ENCODE measurements at places on chromosomes 12 and 14.

GRCh38 chr12:122999986-123000420, 19.5 kb downstream of the ARL6IP4 start:
- DNase-seq: no peak

- DNase-seq: no peak
These were observed 136.9 kb downstream of the ITPR2 start for GRCh38 chr12:26696048-26696612.

GRCh38 chr12:117187421-117187820, 2.8 kb downstream of the FBXO21 start:
- DNase-seq: no peak

GRCh38 chr12:103877288-103877687, 36.3 kb upstream of the NT5DC3 start:
- DNase-seq: no peak

DNA sequence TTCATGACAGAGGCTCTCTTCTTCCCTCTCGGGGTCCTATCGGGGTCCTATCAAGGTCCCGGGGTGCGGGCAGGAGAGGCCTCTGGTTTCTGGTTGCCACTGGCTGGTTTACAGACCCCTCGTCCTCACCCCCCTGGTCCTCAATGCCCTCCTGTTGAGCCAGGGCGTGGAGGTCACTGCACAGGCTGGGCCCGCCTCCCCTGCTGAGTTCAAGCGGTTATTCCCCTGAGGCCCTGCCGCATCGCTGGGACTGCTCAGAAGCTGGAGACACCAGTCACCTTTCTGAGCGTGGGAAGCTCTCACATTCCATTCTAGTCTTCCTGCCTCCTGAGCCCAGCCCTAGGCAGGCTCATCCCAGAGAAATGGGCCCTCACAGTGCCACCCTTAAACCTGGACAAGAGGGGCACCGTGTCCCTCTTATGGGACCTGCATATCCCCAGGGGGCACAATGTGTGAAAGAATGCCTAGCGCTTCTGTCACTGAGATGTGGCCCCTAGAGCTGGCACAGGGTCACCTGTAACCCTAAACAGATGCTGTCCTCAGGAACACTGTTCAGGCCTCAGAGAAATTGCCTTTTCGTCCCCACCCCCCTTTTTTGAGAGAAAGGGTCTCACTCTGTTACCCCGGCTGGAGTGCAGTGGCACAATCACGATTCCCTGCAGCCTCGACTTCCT, 177.7 kb upstream of the RGS6 start:
- no peak for DNase-seq

DNA sequence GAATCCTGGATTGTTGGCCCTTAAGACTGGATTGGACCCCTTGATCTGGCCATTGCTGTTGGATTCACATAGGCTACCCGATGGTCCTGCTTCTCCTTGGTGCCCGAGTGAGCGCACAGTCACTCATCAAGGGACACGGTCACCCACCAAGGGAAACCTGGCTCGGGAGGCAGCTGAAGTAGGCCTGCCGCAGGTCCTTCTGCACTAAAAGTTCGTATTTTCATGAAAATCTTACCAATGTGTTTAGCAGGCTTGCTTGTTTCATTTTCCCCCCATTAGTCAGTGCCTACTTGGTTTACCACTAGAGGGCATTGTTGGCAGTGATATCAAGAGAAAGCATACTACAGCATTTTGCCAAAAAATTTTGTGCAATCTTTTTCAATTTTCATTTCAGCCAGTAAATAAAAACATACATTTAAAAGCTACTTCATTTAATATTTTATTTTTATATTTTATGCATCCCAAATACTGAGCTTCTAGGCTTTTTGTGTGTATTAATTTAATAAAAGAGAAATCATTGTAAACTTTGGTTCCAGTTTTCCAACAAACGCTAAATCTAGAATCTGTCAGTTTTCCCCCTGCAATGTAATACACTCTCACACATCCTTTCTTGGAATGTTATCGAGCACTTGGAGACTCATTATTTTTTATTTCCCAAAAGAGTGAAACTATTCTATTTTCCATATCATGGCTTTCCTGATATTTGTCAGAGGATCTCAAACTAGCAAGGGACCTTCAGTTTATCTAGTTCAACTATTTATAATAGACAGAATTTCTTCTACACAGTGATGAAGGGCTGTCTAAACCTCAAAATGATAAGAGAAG, 116.7 kb downstream of the LMNTD1 start:
- DNase-seq: no peak

DNA sequence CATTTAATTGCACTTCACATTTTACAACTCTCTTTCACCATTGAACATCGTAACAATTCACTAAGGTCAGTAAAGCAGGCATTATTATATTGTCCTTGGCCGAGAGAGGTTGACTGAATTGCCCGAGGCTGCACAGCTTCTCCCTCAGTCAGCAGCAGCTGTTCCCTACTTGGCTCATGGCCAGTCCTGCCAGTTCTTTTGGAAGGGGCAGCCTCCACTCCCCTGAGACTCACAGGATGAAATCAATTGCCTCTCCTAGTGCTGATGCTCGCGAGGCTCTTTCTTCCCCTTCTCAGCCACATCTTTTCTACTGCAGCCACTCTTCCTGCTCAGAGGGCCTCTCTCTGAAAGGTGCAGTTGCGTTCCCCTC, 79.9 kb upstream of the KCNA1 start:
- no peak for DNase-seq

All from stimulated activated CD8-positive, alpha-beta memory T cell treated with anti-CD3 and anti-CD28 coated beads, Interleukin-4, amount 100 ng/mL, for 1 hour (primary cell).